ENCODE measurements at places on chromosomes 13 and 19.

- DNase-seq = peak; percentile 26
Measured at GRCh38 chr19:6568816-6569215, 22.1 kb downstream of the CD70 start.

DNA sequence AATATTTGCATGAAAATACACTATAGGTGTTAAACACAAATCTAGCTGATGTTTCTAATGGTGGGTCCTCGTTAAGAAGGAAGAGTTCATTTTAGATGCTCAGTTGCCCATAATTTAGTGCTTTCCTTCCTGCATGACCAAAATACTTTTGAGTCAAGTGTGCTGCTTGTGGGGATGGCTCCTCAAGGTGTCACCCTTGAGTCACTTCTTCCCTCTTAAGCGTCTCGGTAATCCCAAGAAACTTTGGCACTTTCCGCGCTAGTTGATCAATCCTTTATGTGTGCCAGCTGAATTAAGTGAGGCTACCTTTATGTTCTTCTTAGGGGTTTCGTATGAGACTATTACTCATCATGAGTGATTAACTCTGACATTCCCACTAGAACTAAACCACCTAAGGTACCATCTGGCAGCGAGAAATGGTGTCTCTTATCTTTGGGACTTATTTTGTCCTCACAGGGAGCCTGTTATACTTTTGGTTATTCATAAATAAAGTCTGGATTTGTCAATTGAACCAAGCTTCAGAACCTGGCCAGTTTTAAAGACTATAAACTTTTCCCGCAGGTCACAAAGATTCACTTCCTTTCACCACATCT is 106.8 kb downstream of the NHLRC3 start:
- DNase-seq = peak; percentile 83

DNA sequence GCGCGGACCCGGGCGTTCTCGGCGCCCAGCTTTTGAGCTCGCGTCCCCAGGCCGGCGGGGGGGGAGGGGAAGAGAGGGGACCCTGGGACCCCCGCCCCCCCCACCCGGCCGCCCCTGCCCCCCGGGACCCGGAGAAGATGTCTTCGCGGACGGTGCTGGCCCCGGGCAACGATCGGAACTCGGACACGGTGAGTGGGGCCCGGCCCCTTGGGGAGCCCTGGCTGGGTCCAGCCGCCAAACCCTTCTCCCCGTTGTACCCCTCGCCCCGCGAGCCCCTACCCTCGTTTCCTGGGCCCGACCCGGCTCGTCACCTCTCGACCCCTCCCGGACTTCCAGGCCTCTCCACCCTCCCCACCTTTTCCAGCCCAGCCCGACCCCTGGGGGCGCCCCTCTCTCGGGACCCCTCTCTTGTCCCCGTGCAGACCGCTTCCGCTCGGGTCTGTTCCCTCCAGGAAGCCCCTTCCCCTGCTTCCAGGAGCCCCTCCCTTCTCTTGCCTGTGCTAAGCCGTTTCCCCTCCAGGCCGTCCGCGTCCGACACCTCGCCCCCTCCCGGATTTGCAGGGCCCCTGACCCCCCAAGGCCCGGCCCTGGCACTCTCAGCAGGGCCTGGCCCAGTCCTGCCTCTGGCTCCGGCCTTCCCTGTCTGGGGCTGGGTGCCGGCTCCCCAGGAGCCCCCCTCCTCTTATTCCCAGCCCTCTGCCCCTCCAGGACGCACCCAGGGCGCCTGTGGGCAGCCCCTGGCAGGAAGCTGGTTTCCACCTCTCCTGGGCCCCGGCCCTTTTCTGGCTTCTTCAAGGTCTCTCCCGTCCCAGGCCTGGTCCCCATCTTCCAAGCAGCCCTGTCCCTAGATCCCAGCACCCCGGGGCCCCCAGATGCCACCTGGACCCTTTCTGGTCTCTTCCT is 632 bp downstream of the MARK4 start:
- DNase-seq = peak; percentile 35

DNA sequence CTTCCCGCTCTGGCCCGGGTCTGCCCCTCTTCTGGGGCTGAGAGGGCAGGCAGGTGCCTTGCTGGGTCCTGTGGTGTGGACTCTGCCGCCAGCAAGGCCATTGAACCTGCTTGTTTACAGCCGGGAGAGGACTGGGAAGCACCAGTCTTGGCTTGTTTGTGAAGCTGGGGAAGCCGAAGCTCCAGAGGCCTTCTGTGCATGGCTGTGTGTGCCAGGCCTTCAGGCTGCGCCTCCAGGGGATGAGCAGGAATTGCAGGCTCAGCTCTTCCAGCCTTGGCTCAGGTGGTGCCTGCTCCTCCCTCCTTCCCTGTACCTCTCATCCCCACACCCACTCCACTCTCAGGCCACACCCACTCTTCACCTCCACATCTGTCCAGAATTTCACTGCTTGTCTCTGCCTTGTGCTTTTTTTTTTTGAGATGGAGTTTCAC is 17.5 kb downstream of the NDUFB7 start:
- DNase-seq = no peak

DNA sequence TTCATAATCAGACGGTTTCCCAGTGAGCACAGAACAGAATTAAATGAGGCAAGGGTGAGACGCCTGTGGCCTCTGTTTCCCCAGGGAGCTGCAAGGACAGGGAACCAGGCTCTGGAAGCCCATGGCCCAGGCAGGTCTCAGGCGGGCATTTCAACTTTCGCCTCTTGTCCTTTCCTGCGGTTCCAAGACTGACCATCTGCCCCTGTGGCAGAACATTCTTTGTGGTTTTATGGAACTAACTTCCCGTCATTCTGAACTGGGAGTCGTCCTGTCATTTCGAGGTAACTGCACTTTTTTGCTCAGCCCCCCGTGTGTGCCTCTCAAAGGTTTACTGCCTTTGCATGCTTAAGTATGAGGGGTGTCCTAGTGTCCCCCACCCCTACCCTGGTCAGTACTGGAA is 70.9 kb downstream of the KL start:
- peak; percentile 12 for DNase-seq

DNA sequence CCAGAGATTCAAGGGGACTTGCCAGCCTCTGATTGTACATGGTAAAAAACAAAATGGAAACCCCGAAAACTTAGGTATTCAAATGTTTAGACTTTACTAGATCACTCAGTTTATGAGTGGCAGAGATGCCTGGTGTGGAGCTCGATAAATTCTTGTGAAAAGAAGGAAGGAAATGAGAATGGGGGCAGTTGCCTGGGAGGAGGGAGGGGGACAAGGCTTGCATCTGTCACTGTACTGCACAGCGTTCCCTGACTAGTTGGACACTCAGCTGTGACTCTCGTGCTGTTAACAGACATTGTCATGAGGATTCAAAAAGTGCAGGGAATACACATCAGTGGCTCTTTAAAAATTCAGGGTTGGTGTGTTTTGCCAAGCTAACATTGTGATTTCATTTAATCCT is 232.9 kb downstream of the ZIC5 start:
- DNase-seq = no peak

DNA sequence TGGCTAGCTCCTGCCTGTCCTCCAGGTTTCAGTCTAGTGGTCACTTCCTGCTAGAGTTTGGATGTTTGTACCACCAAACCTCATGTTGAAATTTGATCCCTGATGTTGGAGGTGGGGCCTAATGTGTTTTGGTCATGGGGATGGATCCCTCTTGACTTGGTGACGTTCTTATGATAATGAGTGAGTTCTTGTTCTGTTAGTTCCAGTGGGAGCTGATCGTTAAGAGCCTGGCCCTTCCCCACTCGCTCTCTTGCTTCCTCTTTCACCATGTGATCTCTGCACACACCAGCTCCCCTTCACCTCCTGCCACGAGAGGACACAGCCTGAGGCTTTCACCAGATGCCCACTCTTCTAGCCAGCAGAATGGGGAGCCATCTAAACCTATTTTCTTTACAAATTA is 86.8 kb upstream of the SCEL start:
- DNase-seq = no peak

- DNase-seq = no peak
Measured at GRCh38 chr19:55118401-55118991, 1.1 kb upstream of the PPP1R12C start.

DNA sequence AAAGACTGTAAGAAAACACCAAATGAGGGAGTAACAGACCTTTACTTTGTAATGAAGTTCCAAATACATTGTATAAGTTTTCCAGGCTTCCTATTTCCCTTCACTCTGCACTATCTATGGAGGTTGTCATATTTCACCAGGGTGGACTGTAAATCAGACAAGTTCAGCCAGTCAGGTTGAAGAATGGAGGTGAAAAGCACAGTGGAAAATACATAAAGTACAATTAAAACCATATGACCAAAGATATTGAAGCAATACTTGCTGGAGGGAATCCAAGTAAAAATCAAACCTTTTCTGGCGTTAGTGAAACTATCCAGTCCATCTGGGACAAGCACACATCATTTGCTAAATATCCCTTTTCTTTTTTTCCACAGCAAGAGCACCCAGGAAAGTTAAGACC is 3.2 kb downstream of the LHFPL6 start:
- DNase-seq = peak; percentile 49

- peak; percentile 63 for DNase-seq
Measured at GRCh38 chr13:113947311-113948033, 26.4 kb downstream of the C13orf46 start.

GRCh38 chr19:56138069-56138468 is 3.0 kb upstream of the ZNF444 start:
- DNase-seq = peak; percentile 40

- DNase-seq = no peak
Measured at GRCh38 chr13:111968336-111969010, 98.5 kb upstream of the SOX1 start.

- no peak for DNase-seq
Measured at GRCh38 chr13:48112896-48113755, 18.2 kb upstream of the MED4 start.

DNA sequence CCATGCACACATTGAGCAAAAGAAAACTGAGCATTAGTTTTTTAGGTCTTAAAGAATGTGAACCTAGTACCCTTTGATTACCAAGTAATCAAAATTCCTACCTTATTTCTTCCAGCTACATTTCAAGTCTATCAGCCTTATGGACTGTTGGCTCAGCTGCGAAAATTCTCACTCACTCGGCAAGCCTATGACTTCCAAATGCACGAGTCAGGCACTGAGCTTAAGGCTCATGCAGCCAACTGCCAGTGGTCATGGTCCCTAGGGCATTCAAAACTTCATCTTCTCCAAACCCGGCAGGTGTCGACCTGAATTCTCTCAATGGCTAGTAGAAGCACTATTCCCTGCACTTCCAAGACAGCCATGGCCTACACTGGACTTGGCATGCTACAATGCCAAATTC is 41.2 kb downstream of the RUBCNL start:
- no peak for DNase-seq

- DNase-seq = no peak
Measured at GRCh38 chr13:106153041-106153440, 382.4 kb downstream of the EFNB2 start.

DNA sequence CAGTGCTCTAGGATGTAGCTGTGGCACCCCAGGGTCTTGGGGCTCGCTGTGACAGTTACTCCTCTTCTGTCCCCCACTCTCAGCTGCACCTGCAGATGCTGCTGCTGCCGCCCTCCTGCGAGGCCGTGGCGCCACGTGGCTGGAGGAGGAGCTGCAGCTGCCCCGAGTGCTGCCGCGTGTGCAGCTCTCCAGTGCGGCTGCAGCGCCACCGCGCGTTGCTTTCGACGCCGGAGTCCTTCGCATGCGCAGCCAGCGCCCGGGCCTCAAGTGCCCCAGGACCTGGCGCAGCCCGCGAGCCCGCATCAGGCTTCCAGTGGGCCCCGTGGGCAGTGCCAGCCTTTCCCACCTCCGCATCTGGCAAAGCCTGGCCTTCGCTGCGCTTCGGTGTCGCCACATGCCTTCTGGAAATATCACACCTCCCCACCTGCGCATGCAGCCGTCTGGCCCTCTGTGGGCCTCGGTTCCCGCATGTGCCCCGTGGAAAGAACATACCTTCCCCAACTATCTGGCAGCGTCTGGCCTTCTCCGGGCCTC is 692 bp upstream of the ZNF580 start:
- DNase-seq = peak; percentile 77

DNA sequence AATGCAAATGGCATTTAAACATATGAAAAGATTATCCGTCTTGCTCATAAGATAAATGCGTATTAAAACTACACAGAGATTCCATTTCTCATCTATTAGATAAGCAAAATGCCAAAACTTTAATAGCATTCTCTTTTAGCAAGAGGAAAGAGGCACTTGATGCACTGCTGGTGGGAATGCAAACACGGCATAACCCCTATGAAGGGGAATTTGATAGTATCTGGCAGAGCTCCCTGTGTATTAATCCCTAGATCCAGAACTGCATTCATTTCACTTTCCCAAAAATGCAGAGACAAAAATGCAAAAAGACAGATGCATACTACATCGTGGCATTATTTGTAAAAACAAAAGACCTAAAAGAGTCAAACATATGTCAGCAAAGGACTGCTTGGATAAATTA is 193.6 kb upstream of the STARD13 start:
- no peak for DNase-seq

- DNase-seq = no peak
Measured at GRCh38 chr13:93218583-93218982, 8.0 kb upstream of the GPC6 start.

DNA sequence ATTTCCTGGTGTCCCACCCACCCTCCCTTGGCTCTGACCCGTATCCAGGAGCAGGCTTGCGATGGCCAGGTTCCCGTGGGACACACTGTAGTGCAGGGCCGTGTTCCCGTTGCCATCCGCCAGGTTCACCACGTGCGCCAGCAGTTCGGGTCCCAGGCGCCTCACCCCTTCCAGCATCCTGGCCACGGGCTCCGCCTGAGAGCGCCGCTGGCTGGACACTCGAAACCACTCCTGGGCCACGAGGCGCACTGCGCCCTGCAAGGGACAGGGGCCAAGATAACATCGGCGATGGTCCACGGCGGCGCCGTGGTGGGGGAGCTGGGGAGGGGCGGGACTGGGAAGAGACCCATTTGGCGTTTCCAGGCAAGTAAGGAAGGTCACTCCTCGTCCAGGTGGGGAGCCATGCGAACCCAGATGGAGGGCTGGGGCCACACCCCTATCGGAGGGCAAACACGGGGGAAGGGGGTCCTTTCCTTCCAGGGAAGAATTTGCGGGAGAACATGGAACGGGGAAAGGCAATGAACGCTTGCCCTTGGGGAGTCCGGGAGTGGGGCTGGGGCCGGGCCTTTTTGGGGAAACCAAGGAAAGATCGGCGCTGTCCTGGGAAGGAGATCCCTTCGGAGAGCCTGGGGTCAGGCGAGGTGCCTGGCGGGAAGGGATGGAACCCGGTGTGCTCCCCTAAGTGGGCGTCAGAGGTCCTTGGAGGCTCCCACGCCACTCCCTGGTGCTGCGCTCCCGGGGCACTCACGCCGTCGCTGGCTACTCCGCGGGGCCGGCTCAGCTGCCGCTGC is 9.9 kb downstream of the KANK3 start:
- DNase-seq = no peak

DNA sequence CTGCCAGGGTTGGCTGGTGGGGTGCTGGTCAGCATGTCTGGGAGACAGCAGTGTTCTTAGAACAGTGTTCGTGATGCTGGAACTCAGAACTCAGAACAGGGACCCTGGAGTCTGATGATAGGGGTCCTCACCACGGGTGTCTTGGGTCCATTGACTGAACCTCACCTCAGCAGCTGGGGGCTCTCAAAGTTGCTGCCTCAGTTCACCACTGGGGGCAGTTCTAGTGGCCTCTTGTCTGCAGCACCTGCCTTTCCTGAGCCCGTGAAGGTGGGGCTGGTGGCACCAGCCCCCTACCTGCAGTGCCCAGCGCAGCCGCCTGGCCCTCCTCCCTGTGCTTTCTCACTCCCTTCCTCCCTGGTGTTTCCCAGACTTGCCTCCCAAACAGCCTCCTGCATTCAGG is 28.5 kb downstream of the SAFB start:
- DNase-seq = no peak

Data from cardiac fibroblast (primary cell).